ENCODE measurements at places on chromosomes 4 and X.

DNA sequence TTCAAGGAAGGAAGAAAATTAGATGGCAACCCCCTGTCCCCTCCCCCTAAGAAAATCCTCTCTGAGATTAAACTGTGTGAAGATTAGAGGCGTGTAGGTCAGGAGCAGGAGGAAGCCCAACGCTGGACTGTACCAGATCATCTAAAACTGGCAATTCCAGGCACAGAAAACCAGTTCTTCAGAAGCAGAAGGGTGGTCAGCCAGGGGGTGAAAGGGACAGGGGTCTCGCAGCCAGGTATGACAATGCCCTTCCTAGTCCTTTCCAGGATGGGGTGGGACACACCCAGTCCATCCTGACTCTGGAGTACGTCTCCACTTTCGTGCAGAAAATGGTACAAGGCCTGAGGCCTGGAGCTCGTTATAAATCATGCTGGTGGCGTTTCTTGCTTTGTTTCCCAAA is 3.3 kb upstream of the RHOH start:
- DNase-seq = no peak

DNA sequence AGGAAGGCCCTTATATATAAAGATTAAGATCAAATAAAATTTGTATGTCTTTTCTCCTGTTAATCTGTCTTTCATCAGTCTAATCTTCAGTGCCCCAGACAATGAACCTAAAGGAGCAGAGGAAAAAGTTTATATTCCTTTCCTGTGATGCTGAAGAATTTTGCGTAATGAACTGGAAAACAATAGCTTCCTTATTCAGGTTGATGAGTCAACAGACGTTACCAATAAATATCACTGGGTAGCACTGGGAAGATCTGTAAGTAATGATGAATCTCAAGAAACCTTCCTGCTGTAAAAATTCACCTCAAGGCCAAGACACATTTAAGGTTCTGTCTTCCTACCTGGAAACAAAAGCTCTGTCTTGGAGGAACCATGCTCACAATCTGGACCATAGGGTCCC is 25.5 kb downstream of the CDKN2AIP start:
- no peak for DNase-seq

DNA sequence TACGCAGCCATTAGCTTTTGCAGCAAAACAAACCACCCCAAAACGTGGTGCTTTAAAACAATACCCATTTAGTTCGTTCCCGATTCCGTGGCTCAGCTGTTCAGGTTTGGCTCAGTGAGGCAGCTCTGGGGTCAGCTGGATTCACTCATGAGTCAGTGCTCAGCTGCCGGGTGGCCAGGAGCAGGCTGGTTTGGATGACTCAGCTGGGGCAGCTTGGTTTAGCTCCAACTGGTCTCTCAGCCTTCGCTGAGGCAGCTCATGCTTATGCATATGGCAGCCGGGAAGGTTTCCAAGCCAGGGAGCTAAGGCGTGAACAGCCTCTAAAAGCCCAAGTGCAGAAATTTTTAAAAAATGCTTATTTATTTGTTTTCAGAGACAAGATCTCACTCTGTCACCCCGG is 13.3 kb upstream of the CD99 start:
- DNase-seq = peak; percentile 96

DNA sequence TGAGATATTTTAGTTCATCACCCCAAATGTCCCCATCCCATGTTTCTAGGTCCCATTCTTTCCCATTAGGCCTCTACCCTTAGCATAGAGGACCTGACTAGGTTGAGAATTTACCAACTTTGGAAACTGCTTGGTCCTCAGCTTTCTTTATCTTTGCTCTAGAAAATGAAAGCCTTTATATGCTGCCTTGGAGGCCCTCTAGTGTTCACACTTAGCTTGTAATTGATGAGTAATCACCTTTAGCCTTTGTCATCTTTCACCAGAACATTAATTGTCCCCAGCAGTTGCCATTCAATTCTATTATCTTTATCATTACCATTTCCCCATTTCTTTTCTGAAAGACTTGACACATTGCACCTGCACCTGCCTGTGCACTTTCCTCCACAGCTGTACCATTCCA is 589.2 kb upstream of the NR3C2 start:
- DNase-seq = no peak

GRCh38 chr4:148327683-148328082 is 114.5 kb downstream of the NR3C2 start:
- DNase-seq = no peak

DNA sequence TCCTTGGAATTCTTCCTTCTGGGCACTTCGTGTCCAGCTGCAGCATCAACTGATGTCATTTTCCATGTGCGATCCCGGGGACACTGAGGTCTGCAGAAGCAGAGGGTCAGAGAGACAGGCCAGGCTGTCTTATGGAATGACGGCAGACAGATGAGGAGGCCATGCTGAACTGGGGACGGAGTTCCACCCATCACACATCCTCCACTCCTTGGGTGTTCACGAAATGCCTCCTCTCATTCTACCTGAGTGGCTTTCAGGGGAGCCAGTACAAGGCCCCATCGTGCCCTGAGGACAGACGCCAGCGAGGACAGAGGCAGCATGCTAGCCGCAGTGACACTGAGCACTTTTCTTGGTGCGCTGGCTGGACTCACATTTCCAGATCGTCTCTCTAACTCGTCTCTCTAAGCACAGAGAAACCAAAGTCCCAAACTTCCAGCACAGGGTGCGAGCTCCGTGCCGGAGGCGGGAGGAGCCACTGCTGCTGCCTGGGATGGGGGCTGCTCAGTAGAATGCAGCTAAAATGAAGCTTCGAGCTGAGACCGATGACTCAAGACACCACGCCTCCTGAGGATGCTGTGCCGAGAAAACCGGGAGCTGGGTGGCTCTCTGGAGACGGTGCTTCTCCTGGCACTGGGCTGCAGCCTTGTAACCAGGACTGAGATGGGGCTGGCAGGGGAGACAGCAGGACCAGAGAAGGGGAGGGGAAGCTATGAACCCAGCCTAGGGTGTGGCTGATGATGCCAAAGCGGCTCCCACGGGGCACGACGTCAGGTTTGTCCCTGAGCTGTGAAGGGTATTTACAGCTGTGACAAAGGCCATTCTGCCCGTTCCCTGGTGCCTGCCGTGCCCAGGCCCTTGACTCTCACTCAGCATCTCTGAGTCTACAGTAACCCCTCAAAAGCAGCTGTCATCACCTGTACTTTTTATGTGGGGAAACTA is 8.2 kb downstream of the ABLIM2 start:
- no peak for DNase-seq

- no peak for DNase-seq
Measured at GRCh38 chr4:159856451-159856850, 753.6 kb downstream of the RAPGEF2 start.

DNA sequence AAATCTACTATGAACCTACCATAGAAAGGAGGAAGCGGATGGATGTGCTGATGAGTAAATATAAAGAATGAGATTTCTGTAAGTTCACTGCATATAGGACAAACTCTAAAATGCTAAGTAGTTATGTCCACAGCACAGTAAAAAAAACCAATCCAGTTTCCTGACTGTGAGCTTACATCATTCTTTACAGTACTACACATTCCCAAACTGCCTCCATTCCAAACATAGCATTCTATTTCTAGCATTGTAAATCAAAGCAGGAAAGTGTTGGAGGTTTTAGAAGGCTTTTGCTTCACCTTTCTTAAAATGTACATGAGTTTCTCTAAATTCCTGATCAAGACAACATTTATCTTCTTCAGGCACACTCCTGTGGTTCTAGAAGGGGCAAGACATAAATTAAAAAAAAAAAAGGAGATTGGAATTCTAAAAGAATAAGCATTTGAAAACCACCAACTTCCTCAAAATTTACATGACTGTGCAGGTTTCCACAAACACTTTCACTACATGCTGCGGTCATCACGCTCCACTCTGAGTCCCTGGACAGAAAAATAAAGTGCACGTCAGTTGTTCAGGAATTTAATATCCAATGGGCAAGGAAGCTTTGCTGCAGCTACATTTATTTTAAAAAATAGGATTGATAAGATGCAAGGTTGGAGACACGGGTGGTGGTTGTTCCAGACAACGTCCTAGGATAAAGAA is 297.6 kb upstream of the STS start:
- DNase-seq = no peak

Data from AG09319 (cell line).